A549 treated with GW870086 at 1 μM for 4 hours (cell line): ENCODE measurements at places on chromosomes 4 and X. TPM values are rescaled to one million over a fixed set of nuclear protein-coding genes. Genes with fewer than 3 reads are reported as not detected.

BTK gene
- total RNA-seq: 0.12 to 0.34 TPM (median 0.14 TPM) in 5 replicates

MAP3K15 gene
- 1.4 to 2.3 TPM (median 1.9 TPM) in 5 replicates for total RNA-seq

ADGRG4 gene
- total RNA-seq: not detected in 5 replicates

NPY2R gene
- total RNA-seq: 0.03 TPM in 2 of 5 replicates, not detected in the others

CXCL6 gene
- not detected in 5 replicates for total RNA-seq

CABS1 gene
- total RNA-seq: not detected in 5 replicates

DDX53 gene
- total RNA-seq: not detected in 5 replicates

MAGEB1 gene
- total RNA-seq: not detected in 5 replicates

PAGE5 gene
- not detected in 5 replicates for total RNA-seq

PDGFRA gene
- total RNA-seq: 0.36 to 1.1 TPM (median 0.49 TPM) in 5 replicates

KLHL4 gene
- total RNA-seq: 5.6 to 7.4 TPM (median 7.0 TPM) in 5 replicates
